Stimulated activated CD4-positive, alpha-beta T cell treated with anti-CD3 and anti-CD28 coated beads, Interleukin-12 subunit alpha, Interleukin-12 subunit beta, amount 100 ng/mL, for 48 hours (primary cell): ENCODE measurements at places on chromosomes 5 and 9.

GRCh38 chr9:135526730-135527571 lies 5.7 kb downstream of the LCN1 start:
- no peak for DNase-seq

DNA sequence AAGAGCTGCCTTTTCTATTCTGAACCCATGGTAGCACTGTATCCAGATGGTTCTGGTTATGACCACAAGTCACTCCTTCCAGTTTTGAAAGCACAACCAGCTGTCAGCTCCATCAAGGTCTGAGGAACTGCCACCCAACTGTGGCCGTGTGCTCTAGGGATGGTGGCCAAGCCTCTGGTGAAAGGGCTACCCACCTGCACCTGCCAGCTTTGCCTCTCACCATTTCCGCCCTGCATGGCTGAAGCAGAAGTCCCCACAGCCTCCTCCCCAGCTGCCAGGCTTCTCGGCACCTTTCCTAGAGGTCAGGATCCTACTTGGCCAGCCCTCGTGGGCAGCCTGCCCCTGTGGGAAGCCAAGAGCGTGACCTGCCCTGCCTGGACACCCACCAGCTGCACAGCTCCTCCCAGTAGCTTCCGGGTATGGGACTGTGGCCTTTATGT lies 16.8 kb downstream of the SEMA5A start:
- DNase-seq: no peak

DNA sequence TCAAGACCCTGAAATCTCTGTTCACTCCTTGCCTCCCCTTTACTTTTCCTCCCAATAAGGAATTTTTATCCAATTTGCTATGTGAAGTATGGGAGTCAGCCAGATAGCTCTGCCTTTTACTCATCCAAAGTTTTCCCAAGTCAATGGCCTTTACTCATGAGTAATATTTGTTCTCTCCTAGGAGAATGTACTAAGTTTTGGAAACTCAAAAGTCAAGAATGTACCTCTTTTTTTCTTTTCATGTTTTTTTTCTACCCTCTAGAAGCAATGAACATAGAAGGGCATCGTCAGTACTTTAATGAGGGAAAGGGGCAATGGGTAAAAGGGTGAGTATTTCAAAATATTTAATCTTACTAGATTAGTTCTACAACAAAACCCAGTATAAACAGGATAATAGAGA lies 140.2 kb upstream of the SGCD start:
- no peak for DNase-seq

DNA sequence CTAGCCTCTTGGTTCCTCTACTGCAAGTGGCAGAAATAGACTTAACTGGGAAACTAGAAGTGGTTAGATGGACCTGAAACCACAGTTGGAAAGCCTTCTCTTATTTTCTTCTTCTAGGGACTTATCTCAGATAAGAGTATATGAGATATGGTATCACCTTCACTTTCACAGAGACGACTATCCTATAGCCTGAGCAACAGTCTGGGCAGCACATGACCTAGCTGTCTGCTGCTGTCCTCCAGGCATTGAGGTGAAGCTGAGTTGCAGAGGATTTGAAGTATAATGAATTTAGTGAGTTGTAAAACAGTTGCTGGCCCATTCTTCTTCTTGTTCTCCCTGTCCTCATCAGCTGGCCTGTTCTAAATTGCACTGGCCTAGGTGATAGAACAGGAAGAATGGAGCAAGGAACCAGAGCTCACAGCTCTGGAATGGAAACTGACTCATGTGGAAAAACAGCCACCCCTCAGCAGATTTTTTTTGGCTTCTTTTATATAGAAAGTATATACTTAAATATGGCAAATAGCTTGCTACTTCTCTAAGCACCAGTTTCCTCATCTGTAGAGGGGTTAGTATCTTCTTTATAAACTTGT lies 27.8 kb downstream of the RECK start:
- no peak for DNase-seq

DNA sequence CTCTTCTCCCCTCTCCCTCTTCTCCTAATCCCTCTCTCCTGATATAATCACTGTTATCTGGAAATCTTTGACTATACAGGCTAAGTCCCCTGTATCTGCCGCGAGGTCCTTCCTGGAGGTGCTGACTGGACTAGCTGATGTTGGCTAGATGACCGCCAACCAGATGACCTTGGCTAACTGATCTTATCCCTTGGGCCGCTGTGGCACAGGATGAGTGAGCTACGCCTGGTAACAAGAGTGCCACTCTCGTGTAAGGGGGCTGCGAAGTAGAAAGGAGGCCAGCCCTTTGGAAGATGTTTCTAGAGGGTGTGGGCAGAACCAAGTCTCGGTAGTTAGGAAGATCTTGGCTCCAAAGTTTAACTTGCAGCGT lies 345 bp upstream of the PRRC1 start:
- no peak for DNase-seq

GRCh38 chr5:97085459-97086181 lies 56.8 kb downstream of the LIX1 start:
- no peak for DNase-seq

GRCh38 chr9:109745335-109746283 lies 34.4 kb upstream of the PALM2AKAP2 start:
- no peak for DNase-seq

DNA sequence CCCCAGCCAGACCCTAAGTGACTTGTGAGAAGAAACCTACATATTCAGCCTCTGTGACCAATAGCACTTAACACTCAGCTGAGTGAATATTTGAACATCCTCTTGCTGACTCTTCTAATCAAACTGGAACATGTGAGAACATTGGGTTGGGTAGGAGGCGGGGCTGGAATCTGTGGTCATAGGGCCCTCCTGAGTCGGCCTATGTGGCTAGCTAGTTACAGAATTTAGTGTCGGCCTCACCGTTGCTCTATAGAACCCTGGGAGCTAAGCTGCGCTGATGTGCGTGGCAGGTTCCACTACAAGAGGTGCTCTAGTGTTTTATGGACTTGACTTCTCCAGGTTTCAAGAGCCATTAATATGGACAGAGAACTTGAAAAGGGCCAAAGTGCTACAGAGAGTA lies 138.8 kb downstream of the DROSHA start:
- no peak for DNase-seq

DNA sequence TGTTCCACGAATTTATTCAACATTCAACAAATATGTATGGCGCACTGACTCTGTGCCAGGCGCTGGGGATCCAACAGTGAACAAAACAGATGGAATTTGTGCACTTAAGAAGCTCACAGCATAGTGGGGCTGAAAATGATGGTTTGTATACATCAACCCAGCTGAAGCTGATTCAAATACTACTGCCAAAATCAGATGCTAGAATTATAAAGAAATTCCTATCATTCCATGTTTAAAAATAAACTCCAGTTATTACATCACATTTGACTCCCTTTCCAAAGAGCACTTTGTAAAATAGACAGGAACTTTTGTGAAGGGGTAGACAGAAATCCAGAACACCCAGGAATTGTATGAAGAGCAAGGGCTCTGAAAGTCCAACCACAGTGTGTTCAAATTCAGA lies 54.1 kb downstream of the ZNF608 start:
- DNase-seq: no peak

DNA sequence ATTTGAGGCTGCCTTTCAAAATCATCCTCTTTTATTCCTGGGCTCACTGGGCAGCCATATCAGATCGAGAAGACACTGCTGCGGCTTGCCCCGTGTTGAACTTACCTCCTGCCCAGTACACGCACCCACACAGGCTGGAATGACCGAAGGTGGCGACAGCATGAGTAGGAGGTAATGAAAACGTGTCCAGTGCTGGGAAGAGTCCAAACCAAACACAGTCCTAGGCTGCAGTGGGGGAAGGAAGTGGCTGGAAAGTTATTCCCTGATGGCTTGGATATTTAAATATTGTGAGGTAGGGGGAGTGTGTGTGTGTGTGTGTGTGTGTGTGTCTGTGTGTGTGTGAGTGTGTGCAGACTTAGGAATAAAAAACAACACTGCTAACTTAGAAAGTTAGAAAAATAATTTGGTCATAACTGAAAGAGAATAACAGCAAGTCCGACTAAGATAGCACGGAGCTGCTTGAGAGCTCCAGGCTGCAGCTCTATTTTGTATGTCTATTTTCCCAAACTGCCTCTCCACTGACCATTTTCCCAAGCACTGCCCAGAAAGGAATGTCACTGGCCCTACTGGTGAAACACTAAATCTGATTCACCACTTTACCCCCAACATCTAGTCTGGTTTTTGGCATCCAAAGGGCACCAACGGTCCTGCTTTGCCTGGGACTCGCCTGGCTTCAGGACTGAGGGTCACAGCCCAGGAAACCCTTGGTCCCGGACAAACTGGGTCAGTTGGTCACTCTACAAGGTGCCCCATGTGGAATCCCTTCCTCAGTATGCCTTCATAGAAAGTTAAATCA lies 41.2 kb downstream of the ANKH start:
- no peak for DNase-seq

DNA sequence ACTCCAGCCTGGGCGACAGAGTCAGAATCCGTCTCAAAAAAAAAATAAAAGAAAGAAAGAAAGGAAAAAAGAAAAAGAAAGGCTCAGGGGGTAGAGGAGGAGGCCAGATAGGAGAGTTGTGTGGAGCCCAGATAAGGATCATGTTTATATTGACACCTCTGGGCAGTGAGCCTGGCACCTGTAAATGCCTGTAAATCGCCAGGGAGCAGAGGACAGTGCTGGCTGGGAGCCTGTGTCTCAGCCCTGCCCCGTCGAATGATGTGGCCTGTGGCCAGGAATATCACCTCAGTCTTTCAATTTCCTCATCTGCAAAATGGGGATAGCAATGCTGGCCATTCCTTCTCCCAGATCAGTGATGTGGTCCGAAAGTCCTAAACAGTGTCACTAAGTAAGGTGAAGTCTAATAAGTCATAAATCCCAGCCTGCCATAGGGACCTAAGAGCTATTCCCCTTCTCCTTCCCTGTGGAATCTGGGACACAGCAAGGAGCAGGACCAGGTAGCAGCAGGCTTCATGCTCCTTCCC lies 10.3 kb upstream of the ABO start:
- no peak for DNase-seq

- DNase-seq: no peak
Observed at GRCh38 chr5:158126442-158127405, 267.8 kb upstream of the CLINT1 start.

DNA sequence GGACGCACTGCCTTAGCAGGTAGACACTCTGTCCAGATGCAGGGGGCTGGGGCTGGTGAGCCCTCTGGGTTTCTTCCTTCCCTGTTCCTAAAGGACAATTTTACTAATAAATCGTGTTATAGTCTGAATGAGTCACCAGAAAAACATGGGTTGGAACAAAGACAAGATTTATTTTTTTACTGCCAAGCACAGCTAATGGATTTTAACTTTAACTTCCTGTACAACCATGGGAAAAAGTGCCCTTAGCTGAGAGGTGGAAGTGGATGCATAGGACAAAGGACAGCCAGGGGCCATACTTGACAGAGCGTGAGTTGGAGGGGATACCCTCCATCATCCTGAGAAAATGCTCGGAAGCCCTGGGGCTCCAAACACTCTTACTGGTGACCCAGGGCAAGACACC lies 300.7 kb downstream of the MSX2 start:
- DNase-seq: no peak

DNA sequence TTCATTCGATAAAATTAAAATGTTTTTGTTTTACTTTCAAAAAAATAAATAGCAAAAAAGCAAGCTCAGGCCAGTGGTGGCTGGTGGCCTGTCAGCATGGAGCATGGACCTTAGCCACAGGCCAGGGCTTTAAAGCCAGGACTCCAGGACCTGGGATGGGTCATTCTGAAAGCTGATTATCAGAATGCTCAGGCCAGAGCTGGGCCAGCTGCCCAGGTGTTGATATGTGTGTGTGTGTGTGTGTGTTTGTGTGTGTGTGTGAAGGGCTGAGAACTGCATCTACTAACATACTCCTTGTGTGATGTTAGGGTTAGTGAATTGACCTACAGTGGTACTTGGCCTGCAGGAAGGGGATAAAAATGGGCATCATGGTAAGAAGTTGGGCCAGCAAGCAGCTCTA lies 21.5 kb downstream of the PALM2AKAP2 start:
- no peak for DNase-seq

GRCh38 chr9:120431268-120431667 lies 148.7 kb downstream of the CDK5RAP2 start:
- DNase-seq: no peak

GRCh38 chr9:34963552-34963951 lies 5.5 kb downstream of the PHF24 start:
- no peak for DNase-seq

GRCh38 chr5:124741711-124742496 lies 4.5 kb downstream of the ZNF608 start:
- no peak for DNase-seq

GRCh38 chr5:170426786-170427185 lies 37.6 kb upstream of the KCNMB1 start:
- no peak for DNase-seq

DNA sequence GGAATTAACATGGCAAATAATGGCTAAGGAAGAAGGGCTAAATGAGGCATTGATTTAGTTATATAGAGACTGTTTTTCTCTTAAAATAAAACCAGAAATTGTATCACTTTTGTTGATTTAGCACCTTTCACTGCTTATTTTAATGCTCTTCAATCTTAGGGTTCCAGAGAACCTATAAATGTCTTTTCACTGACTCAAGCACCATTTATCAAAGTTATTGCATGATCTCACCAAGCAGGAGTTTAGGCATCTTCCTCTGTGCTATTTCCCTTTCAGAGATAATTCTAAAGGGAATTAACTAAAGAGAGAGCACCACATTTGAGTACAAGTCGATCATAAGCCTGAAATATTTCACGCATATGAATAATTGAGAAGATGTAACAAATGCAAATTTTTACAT lies 357.1 kb downstream of the CDH18 start:
- no peak for DNase-seq
